ENCODE measurements at places on chromosomes 1 and 21. TPM values are rescaled to one million over a fixed set of nuclear protein-coding genes. Genes with fewer than 3 reads are reported as not detected.

GRCh38 chr1:56512724-56513494, 66.5 kb downstream of the PLPP3 start:
- no peak for DNase-seq

GRCh38 chr1:8947127-8947691, 1.5 kb downstream of the CA6 start:
- DNase-seq, result no peak

- no peak for DNase-seq
Observed at GRCh38 chr1:219834314-219834917, 93.9 kb downstream of the SLC30A10 start.

YY1AP1 gene
- total RNA-seq, result 25.7 TPM

PTPN14 gene
- total RNA-seq, result 46.6 TPM
